ENCODE measurements at places on chromosomes 11 and 22. TPM values are rescaled to one million over a fixed set of nuclear protein-coding genes. Genes with fewer than 3 reads are reported as not detected.

The COX8A gene
- 812 TPM for total RNA-seq

The TRIM51 gene
- not detected for total RNA-seq

The L3MBTL2 gene
- total RNA-seq: 4.8 TPM

- peaks cover 21% of the 10 kb centered on the region for H3K4me1 ChIP-seq
- H3K27me3 ChIP-seq: no peaks in the 10 kb centered on the region
- no peak overlapping the region for H3K27ac ChIP-seq
Measured at GRCh38 chr11:112318184-112318591, 57.5 kb upstream of the PLET1 start.

DNA sequence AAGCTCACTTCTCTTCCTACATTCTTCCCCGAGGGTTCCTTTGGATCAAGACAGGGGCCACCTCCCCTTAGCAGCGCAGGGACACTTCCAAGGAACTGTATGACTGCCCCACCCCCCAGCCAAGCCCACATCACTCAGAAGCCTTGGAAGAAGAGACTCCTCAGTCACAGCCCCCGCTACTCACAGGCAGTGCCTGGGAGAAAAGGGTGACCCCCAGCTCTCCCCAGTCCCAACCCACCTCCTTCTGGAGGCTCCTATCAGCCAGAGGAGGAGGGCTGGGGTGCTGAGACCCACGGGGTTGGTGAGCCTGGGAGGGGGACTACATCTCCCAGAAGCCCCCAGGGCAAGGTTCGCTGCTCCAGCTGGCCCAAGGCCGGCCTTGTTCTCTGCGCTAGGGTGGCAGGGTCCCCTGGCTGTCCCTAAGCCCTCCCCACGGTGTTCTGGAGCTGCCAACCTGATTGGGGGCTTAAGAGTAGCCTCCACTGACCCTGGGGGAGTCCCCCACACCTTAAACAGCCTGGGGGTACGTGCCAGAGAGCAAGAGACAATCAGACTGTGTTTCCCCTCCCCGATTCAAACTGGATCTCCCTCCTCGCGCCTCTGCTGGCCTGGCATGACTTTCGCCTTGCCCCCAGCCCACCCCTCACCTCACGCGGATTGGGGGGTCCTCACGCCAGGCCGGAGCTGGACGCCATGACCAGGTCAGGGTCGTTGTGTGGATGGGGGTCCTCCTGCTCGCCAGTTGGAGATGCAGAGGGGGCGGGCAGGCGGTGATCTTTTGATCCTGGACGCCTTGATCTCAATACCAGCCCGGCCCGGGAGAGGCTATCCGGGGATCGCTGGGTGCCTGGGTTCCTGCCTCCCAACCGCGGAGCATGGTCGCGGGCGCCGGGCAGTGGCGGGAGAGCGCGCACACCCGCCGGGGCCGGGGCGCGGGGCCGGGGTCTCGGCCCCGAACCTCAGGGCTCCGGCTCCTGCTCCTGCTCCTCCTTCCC lies 838 bp downstream of the BCL9L start:
- peaks cover 74% of the 10 kb centered on the region for H3K4me1 ChIP-seq
- DNase-seq: peak; percentile 63
- H3K4me3 ChIP-seq: peak overlapping the region; percentile 81
- no peaks in the 10 kb centered on the region for H3K36me3 ChIP-seq
- peak overlapping the region; percentile 100 for H3K27ac ChIP-seq

The MN1 gene
- total RNA-seq: 40.0 TPM

DNA sequence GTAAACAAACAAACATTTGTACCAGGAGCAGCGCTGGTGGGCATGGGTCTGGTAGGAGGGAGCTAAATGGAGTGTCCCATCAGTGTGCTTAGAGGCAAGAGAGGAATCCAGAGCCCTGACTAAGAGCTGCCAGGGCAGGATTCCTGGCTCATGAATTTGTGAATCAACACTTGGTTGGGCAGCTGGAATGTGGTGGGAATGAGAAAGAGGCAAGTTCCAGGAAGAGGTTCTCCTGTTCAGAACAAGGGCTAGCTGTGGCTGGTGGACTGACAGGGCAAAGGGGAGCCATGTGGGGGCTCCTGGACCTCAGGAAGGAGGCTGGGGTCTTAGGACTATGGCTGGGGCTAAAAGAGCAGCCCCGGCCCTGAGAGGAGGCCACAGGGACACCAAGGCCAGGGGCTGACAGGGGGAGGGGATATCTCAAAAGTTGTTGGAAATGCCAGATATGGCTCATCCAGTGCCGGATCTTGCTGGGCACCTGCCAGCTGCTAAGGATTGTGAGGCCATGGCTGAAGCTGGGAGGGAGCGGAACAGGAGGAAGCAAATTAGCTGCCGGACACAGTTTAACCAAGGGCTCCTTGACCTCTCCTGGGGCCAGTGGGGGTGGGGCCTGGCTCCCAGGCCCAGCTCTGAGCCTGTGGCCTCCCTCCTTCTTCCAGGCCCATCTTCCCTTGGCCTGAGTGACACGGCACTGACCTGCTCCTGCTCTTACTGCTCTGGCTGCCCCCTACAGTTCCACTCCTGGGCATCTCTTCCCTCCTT lies 14.6 kb upstream of the P2RY6 start:
- DNase-seq: no peak
- peaks cover 12% of the 10 kb centered on the region for H3K4me1 ChIP-seq
- H3K27ac ChIP-seq: no peak overlapping the region
